ENCODE measurements at places on chromosomes 3 and 15. TPM values are rescaled to one million over a fixed set of nuclear protein-coding genes. Genes with fewer than 3 reads are reported as not detected.

Gene CFAP20DC
- 2.0 TPM for total RNA-seq

Gene MYO5C
- under 0.01 TPM for total RNA-seq

Gene CSTA
- total RNA-seq = not detected

Gene POPDC2
- total RNA-seq = 0.44 TPM

Gene LINS1
- 20.6 TPM for total RNA-seq

Gene SI
- total RNA-seq = not detected

Gene AMOTL2
- 87.1 TPM for total RNA-seq

Gene TMEM207
- not detected for total RNA-seq

Gene P3H2
- 14.4 TPM for total RNA-seq

Gene SLC12A1
- total RNA-seq = not detected

Gene HESX1
- total RNA-seq = not detected

Gene HDAC11
- total RNA-seq = 10.7 TPM

Gene PLS1
- total RNA-seq = 2.1 TPM

Gene GATM
- 0.29 TPM for total RNA-seq

Gene SLC22A13
- total RNA-seq = 0.43 TPM

Gene DCBLD2
- total RNA-seq = 703 TPM

Gene GCHFR
- total RNA-seq = 1.0 TPM

Gene CTXN2
- total RNA-seq = not detected

Gene MAP6D1
- total RNA-seq = 2.0 TPM

Gene TNFSF10
- 0.22 TPM for total RNA-seq

Gene AP3B2
- total RNA-seq = 1.8 TPM

Gene BTLA
- total RNA-seq = not detected

Gene NOX5
- total RNA-seq = 0.22 TPM

Gene KIF23
- total RNA-seq = 99.4 TPM

Gene OR5H6
- total RNA-seq = not detected

Gene KIAA1143
- total RNA-seq = 19.6 TPM

Gene SERINC4
- not detected for total RNA-seq

Gene FOXB1
- not detected for total RNA-seq
